ENCODE measurements at places on chromosomes 13 and 19. TPM values are rescaled to one million over a fixed set of nuclear protein-coding genes. Genes with fewer than 3 reads are reported as not detected.

The TJP3 gene
- polyA plus RNA-seq: not detected

The PODNL1 gene
- polyA plus RNA-seq: not detected

The CEACAM1 gene
- not detected for polyA plus RNA-seq

- peak; percentile 66 for DNase-seq
Measured at GRCh38 chr19:2302319-2303210, 5.4 kb downstream of the LINGO3 start.

DNA sequence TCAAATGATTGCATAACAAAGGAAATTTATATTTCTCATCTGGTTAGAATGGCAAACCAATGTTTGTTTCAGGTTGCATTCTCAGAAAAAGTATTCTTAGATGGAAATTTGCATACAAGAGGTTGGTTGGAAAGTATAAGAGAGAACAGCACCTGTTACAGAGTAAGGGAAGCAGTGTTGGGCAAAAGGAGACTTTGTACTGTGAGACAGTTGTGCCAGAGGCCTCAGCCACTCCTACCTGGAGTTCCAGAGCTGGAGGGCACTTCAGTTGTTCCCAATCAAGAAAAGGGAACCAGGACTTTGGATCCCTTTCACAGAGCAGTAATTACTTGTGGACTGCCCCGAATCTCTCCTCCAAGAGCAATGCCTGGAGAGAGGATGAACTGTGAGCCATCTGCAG is 81.8 kb downstream of the SPRY2 start:
- DNase-seq: no peak

- no peak for DNase-seq
Measured at GRCh38 chr19:48608798-48609263, 2.3 kb downstream of the SPACA4 start.

DNA sequence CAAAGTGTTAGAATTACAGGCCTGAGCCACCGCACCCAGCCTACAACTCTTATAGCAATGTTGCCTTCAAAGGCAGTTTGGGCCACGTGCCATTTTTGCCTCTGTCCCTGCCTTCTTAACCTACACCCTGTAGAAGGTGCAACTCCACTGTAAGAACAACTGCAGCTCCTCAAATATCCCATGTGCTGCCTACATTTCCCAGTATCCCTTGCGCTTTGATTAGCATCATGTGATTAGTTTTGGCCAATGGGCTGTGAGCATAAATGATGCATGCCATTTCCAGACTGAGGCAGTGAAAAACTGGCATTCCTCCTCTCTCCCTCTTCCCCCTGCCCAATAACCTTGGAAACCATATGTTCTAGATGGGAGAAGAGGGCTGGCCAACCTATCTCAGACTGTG is 75.2 kb upstream of the MRI1 start:
- no peak for DNase-seq

DNA sequence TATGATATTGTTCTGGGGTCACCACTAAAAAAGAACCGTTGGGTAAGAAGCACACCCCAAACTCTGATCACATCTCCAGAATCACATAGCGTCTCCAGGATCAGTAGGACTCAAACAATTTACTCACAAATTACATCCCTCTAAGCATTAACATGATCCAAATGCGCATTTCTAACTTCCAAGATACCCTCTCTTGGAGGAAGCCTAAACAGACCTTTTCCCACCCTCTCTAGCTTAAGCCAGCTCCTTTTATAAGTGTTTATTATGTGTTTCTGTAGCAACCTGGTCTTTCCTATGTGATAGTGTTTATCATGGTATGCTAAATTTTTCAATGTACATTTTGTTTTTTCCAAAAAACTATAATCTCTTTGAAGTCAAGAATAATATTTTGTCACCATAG is 1846.5 kb downstream of the OLFM4 start:
- DNase-seq: no peak

GRCh38 chr13:52454459-52454819 is 839 bp upstream of the CKAP2 start:
- peak; percentile 52 for DNase-seq

DNA sequence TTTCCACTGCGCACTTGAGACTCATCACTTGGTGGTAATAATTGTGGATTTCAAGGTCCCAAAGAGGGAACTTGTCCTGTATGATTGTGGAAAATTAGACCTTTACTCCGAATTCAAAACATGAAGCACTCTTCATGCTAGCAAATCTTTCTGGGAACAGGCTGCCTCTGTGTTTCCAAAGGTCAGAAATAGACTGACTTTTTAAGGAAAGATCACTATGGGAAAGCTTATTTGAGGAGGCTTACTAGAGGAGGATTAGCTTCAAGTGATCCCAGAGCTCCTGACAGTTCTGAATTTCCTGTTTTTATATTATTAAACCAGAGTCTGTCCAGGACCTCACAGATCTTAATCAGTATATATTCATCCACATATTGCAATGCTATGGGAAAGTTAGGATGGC is 5.5 kb downstream of the WDFY2 start:
- DNase-seq: no peak

GRCh38 chr19:36604656-36605100 is 435 bp upstream of the ZNF382 start:
- DNase-seq: peak; percentile 67
